ENCODE measurements at places on chromosomes 1 and 21. TPM values are rescaled to one million over a fixed set of nuclear protein-coding genes. Genes with fewer than 3 reads are reported as not detected.
A peak's percentile ranks its signal among the peaks of the same experiment; 100 is the strongest.

DNA sequence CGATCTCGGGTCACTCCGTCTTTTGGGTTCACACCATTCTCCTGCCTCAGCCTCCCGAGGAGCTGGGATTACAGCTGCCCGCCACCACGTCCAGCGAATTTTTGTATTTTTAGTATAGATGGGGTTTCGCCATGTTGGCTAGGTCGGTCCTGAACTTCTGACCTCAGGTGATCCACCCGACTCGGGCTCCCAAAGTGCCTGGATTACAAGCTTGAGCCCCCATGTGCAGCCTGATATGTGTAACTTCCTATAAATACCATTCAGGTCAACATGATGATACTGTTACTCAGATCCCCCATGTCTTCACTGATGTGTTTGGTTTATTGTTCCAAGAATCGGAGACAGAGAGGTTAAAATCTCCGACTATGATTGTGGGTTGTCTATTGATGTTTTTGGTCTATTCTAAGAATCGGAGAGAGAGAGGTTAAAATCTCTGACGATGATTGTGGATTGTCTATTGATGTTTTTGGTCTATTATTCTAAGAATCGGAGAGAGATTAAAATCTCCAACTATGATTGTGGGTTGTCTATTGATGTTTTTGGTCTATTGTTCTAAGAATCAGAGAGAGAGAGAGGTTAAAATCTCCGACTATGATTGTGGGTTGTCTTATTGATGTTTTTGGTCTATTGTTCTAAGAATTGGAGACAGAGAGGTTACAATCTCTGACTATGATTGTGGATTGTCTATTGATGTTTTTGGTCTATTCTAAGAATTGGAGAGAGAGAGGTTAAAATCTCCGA lies 17.0 kb downstream of the C1orf159 start:
- no peak for DNase-seq

DNA sequence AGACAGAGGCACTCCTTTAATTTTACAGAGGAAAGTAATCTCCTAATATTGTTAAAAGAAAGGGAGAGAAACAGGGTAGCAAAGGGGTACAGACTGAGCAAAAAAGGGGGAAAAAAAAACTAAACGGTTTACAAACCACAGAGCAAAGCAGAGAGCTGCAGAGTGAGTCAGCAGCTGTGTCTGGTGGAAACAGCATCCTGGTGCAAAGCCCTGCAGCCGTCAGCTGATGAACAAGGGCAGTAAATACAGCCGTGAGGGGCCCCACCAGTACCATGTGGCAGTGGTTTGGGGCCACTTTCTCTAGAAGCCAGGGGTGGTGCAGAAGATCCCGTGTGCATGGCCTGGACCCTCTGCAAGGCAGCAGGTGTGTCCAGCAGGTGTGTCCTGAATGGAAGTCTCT lies 111.3 kb downstream of the ERG start:
- no peak for DNase-seq

OR2W3 gene
- total RNA-seq = 0.54 TPM

GRCh38 chr1:52281518-52281917 lies 84.5 kb downstream of the CC2D1B start:
- peak; percentile 82 for DNase-seq

- no peak for DNase-seq
Measured at GRCh38 chr1:101128211-101128727, 102.7 kb upstream of the DPH5 start.

DNA sequence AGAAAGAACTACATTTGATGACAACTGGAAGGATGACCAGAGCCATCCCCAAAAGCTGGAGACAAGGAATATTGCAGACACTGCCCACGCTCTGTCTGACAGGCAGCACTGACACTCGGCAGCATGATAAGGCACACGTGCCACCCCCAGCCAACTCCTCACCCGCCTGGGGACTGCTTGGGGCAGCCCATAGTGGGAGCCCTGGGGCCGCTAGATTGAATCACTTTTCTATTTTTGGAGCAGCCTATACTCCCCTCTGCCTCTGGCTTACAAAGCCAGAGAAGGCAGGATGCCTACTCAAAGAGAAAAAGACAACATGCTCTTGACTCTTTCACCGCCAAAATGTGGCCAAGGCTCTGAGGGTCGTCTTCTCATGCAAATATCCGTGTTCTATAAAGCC lies 1.3 kb downstream of the SMG5 start:
- DNase-seq = peak; percentile 55

DNA sequence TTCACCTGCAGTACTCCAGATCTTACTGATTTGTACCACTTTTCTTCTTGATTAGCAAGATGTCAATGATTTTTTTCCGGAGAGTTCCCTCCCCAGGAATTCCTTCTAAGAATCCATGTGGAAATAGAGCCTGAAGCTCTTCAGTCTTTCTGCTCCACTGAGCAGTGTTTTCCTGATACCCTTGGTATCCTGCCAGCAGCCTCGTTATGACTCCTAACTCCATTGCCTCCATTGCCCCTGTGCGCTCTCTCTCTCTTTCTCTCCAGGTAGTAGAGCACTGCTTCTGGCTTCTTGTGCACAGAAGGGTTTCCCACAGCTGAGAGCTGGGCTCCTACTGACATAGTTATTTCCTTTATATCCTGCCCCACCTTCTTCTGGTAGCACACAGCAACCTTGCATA lies 12.2 kb downstream of the UBE2U start:
- DNase-seq = no peak

MFAP2 gene
- 2.5 TPM for total RNA-seq

DNA sequence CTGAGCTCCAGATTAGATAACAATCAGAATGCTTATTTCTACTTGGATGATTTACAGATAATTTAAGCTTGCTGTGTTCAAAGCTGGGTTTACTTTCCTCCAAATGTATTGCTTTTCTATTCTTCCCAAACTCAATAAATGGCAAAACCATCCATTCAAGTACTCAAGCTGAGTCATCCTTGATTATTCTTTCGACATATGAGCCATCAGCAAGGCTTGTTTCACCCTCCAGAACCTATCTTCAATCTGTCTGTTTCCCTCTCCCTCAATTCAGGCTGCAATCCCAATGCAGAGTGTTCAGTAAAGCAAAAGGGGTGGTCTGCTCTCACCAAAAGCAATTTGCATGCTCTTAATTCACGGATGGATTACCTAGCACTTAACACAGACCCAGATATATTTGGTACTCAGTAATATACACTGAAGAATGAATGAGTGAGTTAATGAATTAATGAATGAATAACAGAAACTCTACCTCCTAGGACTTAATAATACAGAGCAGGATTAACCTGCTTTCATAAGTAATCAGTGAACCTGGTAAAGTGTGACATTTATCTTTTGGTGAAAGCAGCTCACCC lies 41.9 kb downstream of the DDR2 start:
- peak; percentile 70 for DNase-seq

KIF2C gene
- total RNA-seq = 45.0 TPM

GRCh38 chr1:83741348-83741747 lies 257.6 kb downstream of the TTLL7 start:
- no peak for DNase-seq

PDE4B gene
- 15.6 TPM for total RNA-seq
